ENCODE measurements at places on chromosomes 12 and 14. TPM values are rescaled to one million over a fixed set of nuclear protein-coding genes. Genes with fewer than 3 reads are reported as not detected.

Gene GALC
- total RNA-seq: 20.8 TPM

Gene HCFC2
- 8.1 TPM for total RNA-seq

DNA sequence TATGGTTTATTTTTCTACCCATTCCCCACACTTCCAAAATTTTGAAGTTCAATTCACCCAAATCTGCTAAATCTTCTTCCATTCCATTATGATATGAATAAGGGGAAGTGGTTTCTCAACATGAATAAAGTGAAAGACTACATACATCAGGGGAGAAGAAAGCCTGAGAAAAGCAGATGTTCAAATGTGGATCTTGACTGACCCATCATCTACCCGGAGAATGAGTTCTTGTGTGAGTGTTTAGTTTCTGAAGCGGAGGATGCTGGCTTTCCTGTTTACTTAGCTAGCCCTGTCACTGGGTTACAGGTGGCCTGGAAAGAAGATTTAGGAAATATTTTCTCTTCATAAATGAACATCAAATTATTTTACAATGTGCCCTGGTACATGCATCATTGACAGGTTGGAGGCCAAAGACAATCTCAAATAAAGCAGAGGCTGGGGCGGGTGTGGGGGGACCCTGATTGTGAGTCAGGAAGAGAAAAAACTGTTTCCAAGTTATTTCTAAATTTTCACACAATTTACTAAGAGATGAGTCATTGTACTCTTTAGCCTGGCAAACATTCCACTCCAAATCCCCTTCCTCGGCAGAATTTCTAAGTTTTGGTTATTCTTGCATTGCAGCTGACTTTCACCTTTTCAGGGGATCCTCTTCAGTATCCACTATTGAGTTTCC, 135.6 kb downstream of the SLC25A21 start:
- H3K4me3 ChIP-seq: no peak overlapping the region
- no peaks in the 10 kb centered on the region for H3K4me1 ChIP-seq
- no peaks in the 10 kb centered on the region for H3K27me3 ChIP-seq
- no peak overlapping the region for H3K27ac ChIP-seq
- no peaks in the 10 kb centered on the region for H3K36me3 ChIP-seq
- no peak for DNase-seq

GRCh38 chr12:28316049-28316448, 125.8 kb downstream of the CCDC91 start:
- no peak for DNase-seq
- H3K4me3 ChIP-seq: no peak overlapping the region
- no peaks in the 10 kb centered on the region for H3K27me3 ChIP-seq
- H3K36me3 ChIP-seq: no peaks in the 10 kb centered on the region

Gene KRT5
- total RNA-seq: 12.1 TPM

Gene C14orf180
- 135 TPM for total RNA-seq

- H3K27ac ChIP-seq: no peak overlapping the region
Measured at GRCh38 chr12:58809064-58809607, 111.2 kb downstream of the LRIG3 start.

Gene RBM23
- total RNA-seq: 774 TPM

Gene RNASE3
- total RNA-seq: not detected

DNA sequence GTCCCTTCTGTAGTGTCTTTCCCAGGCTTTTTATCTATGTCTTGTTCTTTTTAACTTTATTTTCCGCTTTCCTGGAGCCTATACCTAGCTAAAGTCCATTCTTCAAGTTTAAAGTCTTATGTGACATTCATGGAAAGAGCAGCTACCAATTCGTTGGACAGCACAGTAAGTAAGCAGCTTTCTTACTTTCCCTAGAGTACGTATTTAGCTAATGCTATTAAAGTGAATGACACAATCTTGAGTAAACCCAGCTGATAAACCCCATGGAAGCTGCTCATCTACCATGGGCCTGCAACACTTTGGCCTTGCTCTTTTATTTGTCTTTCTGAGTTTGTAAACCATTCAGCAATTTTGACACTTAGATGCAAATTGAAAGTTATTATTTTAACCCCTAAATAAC, 30.0 kb downstream of the ALX1 start:
- no peak for DNase-seq
- no peaks in the 10 kb centered on the region for H3K27me3 ChIP-seq
- H3K4me1 ChIP-seq: no peaks in the 10 kb centered on the region
- H3K4me3 ChIP-seq: no peak overlapping the region
- H3K36me3 ChIP-seq: no peaks in the 10 kb centered on the region
- no peak overlapping the region for H3K27ac ChIP-seq

DNA sequence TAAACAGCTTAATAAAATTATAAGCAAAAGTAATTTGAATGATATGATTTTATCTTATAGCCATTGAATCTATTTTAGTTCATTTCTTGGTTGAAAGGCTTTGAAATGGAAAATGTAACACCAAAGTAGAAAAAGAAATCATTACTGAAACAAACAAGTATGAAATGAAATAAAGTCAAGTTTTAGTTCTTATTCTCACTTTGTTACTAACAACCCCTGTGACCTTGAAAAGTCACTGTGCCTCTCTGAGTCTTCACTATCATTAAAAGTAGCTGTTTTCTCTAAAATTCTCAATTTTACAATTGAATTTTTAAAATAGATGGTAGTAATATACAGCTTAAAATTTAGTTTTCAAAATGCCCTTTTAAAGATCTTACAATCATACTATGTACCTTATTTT, 32.4 kb upstream of the SLC17A8 start:
- H3K36me3 ChIP-seq: peaks cover 21% of the 10 kb centered on the region
- no peak overlapping the region for H3K4me3 ChIP-seq
- no peaks in the 10 kb centered on the region for H3K27me3 ChIP-seq
- H3K27ac ChIP-seq: no peak overlapping the region

DNA sequence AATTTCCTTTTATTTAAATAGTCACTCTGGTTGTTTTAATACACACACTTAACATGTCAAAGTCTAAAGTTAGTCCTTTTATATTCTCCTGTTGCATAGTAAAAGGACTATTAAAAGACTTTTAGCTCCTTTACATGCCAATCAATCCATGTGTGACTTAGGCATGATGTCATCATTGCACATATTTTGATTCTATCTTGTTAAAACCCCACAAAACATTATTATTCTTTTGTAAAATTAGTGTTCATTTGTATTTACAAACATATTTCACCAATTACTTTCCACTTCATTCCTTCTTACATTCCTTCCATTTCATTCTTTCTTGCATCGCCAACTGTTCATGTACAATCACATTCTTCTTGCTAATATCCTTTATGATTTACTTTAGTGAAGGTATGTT, 39.6 kb downstream of the TC2N start:
- DNase-seq: no peak
- no peak overlapping the region for H3K4me3 ChIP-seq
- H3K4me1 ChIP-seq: no peaks in the 10 kb centered on the region
- H3K36me3 ChIP-seq: no peaks in the 10 kb centered on the region
- H3K27ac ChIP-seq: no peak overlapping the region
- no peaks in the 10 kb centered on the region for H3K27me3 ChIP-seq

DNA sequence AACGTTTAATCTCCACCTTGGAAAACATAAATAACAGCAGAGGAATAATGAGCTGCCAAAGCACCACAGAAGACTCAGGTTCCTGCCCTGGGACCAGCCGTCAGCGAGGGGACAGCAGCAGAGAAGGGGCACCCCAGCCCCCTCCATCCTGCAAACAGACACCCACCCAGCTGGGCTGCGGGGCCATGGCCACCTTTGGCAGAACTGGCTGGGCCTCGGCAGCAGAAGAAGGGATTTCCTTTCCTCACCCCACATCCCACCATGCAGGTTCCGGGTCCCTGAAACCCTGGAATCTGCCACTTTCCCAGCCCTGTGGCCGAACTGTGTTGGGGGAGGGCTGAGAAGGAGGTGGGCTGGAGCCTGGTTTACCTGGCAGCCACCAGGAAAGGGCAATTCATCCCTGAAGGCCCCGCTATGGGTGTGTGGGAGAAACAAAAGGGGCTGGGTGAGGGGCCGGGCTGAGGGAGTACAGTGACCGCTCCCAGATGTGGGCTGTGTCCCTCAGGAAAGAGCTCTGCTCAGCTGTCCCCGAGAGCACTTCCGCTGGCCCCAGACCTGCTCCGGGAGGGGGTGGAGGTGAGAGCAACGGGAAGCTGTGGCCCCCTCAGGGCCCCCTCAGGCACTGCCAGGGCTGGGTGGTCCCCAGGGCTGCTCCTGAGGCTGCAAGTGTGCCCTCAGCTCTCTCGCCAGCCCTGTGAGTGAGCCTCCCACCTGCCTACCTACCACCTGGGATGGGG, 3.8 kb downstream of the PGF start:
- DNase-seq: no peak
- no peak overlapping the region for H3K4me3 ChIP-seq
- H3K27ac ChIP-seq: no peak overlapping the region
- no peaks in the 10 kb centered on the region for H3K36me3 ChIP-seq

- no peak overlapping the region for H3K4me3 ChIP-seq
- H3K36me3 ChIP-seq: no peaks in the 10 kb centered on the region
- H3K4me1 ChIP-seq: no peaks in the 10 kb centered on the region
- H3K27me3 ChIP-seq: no peaks in the 10 kb centered on the region
- DNase-seq: no peak
Measured at GRCh38 chr12:115149685-115150378, 465.9 kb upstream of the TBX3 start.

DNA sequence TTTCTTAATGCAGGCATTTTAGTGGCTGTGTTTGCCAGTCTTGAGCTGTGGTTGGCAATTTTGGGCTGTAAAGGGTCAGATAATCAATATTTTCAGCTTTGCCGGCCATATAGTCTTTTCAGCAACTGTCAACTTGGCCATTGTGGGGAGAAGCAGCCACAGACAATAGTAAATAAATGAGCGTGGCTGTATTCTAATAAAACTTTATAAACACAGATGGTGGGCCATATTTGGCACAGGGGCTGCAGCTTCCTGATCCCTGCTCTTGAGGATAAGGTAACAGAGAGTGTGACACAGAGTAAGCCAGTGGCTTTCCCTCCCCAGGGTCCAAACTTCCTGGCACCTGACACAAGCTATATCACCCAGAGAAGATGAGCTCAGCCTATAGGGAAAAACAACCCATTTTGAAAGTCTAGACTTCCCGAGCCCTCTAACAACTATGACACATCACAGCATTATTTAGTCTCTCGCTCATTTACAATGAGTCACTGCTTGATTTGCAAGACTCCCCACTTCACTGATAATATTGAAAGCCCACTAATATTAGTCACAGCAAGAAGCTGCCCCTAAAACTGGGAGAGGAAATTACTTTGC, 163.1 kb upstream of the TMPO start:
- DNase-seq: no peak
- H3K36me3 ChIP-seq: no peaks in the 10 kb centered on the region
- no peaks in the 10 kb centered on the region for H3K4me1 ChIP-seq
- no peak overlapping the region for H3K27ac ChIP-seq
- no peaks in the 10 kb centered on the region for H3K27me3 ChIP-seq

Gene MYO1A
- not detected for total RNA-seq

- H3K27ac ChIP-seq: no peak overlapping the region
- no peaks in the 10 kb centered on the region for H3K36me3 ChIP-seq
- no peaks in the 10 kb centered on the region for H3K27me3 ChIP-seq
- H3K4me3 ChIP-seq: no peak overlapping the region
Measured at GRCh38 chr12:54463034-54463433, 10.4 kb downstream of the GTSF1 start.

- no peak overlapping the region for H3K27ac ChIP-seq
- no peak overlapping the region for H3K4me3 ChIP-seq
- H3K4me1 ChIP-seq: no peaks in the 10 kb centered on the region
- no peaks in the 10 kb centered on the region for H3K36me3 ChIP-seq
Measured at GRCh38 chr12:76919383-76920171, 40.8 kb upstream of the CSRP2 start.

DNA sequence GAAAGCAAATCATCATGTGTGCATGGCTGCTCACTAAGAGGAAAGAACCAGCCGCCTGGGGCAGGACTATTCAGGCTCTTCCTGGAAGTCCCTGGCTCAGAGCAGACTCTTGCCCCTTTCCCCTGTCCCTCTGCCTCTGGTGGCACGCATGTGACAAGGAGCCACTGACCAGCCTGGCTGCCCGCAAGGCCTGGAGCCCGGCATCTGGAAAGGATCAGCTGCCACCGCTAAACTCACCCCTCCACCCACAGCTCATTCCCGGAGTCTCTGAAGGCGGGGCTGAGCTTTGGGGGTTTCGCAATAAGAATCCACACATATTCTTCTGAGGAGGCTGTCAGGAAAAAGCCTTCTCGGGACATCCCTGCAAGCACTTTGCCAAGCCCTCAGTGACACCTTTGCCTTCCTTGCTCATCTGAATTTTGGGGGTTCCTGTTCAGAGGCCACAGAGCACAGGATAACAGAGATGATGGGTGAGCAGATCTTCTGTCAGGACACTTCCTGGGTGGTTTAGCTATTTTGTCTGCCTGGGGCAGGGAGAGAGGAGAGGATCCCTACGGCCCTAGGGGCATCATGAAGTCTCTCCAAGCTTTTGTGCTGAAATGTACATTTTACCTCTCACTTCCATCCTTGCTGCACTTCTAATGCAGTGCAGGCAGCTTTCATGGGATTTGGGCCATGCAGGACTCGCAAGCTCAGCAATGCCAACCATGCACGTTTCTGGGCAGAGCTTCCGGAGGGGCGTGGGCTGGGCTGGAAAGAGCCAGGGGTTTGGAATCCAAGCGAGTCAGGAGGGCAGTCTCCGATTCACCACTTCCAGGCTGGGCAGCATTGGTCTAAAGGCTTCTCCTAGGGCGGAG, 124.8 kb upstream of the MAP1LC3B2 start:
- H3K36me3 ChIP-seq: no peaks in the 10 kb centered on the region
- peak; percentile 92 for DNase-seq
- no peaks in the 10 kb centered on the region for H3K27me3 ChIP-seq
- H3K4me3 ChIP-seq: peak overlapping the region; percentile 28
- no peaks in the 10 kb centered on the region for H3K4me1 ChIP-seq

Gene CLEC1B
- not detected for total RNA-seq

DNA sequence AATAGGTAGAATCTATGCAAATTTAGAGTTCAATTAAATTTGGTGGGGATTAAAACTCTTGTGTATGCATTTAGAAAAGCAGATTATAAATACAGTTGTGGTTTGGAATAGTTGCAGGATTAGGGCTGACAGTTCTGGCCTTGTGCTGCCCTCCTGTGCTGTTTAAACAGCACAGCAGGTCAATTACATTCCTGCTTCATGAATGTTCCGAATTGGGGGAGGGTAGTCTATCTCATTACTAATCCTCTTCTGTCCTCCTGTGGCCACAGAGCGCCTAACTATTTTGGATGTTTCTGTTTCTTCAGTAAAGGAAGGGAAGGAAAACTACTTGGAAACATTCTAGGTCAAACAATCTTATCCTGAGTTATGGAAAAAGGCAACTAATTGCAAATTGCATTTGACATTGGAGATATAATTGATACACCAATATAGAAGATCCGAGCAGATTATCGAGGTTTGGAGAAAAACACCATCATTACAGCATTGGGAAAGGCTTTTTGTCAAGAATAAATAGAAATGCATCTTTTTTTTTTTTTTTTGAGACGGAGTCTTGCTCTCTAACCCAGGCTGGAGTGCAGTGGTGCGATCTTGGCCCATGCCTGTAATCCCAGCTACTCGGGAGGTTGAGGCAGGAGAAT, 8.7 kb upstream of the GPR19 start:
- no peaks in the 10 kb centered on the region for H3K36me3 ChIP-seq
- no peak for DNase-seq
- H3K4me1 ChIP-seq: no peaks in the 10 kb centered on the region
- no peaks in the 10 kb centered on the region for H3K27me3 ChIP-seq
- H3K27ac ChIP-seq: no peak overlapping the region
- no peak overlapping the region for H3K4me3 ChIP-seq
